HL-60 (cell line): ENCODE measurements at places on chromosomes 16 and 17.

DNA sequence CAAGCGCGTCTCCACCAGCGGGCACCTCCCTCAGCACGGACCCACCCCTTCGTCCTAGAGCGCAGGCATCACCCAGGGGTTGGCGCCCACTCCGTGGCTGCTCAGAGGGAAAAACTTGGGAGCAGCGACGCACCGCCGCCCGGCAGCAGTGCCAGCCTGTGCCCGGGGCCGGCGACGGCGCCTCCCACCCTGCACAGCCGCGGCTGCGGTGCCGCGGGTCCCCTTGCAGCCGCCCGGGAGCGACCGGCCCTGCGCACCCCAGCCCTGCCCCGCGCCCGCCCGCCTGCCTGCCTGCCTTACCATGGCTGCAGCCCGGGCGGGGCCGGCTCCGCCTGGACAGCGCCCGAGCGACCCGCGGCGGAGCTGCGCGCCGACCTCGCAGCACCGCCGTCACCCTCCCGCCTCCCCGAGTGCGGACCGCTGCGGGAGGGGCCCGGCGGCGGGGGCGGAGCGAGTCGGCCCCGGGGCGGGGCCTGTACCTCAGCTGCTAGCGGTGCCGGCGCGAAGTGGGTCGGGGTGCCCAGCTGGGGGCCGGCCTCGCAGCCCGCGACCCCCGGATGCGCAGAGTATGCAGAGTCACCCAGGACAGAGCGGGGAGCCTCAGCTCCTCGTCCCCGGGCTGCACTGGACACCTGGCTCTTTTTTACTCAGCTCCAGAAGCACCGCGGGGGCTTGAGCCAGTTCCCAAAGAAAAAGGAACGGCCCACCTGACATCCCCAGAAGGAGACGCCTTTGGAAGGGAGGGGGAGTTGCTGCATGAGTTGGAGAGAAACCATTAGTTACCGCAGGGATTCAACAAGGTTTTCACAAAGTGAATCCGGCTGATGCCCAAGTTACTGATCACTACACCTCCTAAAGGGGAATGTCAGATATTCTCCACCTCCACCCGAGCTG lies 17.5 kb upstream of the MTMR4 start:
- peak; percentile 34 for DNase-seq

DNA sequence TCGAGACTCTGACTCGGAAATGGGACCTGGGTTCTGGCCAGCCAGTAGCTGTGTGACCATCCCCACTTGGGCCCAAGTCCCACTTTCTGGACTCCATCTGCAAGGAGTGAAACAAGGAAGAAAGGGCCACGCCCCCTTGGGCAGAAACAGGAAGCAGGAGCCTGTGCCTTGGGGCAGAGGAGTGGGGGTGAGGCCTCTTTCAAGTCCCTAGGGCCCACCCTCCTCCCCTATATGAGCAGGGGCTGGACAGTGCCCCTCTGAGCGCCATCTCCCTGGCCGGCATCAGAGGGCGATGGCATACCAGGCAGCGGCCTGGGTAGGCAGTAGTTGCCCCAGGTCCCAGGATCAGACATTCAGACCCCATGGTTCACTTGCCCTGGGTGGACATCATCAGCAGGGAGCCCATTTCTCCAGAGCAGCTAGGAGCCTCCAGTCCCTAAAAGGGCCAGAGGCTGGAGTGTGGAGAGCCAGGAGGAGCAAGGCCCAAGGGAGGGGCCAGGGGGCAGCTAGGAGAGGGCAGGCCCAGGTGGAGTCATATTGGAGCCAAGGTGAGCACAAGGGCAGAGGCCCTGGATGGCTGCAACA lies 7.1 kb downstream of the BCAR1 start:
- DNase-seq: peak; percentile 18

DNA sequence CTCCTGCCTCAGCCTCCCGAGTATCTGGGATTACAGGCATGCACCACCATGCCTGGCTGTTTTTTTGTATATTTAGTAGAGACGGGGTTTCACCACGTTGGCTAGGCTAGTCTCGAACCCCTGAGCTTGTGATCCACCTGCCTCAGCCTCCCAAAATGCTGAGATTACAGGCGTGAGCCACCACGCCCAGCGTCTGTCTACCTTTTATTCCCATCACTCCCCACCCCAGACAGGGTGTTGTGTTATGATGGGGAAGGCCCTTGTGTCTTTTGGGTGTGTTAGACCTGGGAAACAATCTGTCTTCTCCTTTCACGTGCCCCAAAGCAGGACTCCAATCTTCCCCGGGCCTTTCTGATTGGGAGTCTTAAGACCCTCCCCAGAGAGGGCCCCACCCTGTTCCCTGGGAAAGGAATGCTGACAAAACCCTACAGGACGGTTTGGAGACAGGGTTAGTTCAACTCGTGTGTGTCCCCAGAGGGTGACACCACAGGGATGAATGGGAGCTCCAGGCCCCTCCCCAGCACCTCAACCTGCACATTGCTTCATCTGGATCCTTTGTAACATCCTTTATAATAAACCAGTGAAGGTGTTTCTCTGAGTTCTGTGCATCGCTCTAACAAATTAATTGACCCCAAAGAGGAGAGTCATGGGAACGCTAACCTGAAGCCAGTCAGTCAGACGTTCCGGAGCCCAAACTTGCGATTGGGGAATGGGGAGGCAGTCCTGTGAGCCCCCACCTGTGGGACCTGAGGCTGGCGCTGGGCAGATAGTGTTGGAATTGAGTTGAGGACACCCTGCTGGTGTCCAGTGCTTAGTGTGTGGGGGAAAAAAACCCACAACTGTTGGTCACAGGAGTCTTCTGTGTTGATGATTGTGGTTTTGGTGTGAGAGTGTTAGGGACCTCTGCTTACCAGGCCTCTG lies 3.2 kb upstream of the ELOB start:
- no peak for DNase-seq

DNA sequence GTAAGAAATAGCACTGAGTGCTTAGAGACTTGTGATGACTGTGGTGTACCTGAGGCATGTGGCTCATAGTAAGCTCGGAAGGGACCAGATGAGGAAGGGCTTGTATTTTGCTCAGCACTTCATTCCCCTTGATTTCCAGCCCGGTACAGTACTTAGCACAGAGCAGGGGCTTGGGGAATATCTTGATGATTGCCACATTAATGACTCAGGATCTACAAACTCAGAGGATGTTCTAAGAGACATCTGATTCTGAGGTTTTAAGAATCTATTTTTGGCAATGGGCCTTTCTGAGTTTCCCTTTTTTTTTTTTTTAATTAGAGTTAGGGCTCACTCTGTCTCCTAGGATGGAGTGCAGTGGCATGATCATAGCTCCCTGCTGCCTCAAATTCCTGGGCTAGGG lies 9.1 kb downstream of the ASPHD1 start:
- no peak for DNase-seq

DNA sequence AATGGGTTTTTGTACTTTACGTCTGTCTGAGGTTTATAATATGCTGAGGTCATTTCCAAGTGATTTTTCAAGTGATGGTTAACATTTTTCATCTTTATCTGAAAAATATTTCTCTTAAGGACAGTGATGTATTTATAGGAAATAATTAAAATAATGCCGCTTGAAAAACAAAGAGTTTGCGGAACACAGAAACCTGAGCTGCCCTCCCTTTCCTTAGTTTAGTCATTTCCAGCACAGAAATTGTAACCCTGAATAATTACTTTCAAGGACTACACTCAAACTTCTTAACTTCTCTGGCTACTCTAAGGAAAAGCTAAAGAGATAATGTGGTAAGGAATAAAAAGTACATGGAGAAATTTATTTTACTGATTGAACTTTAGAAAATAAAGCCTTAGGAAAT lies 54.6 kb downstream of the MRTFB start:
- DNase-seq: no peak

DNA sequence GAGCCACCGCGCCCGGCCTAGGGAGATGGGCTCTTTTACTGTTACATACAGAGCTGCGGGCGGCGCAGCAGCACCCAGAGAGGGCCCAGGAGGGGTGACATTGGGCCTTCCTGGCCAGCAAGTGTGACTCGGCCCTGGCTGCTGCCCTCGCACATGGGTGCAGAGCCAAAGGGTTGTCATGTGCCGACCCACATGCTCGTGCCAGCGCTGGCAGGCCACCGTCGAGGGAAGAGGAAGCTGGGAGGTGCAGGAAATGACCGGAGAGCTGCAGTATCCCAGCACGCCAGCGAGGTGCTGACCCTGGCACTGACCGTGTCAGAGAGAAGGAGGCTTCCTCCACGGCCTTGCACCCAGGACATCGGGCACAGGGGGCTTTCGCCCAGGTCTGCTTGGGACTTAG lies 8.0 kb downstream of the ENDOV start:
- DNase-seq: no peak

- DNase-seq: no peak
Observed at GRCh38 chr17:62566996-62567578, 60.4 kb upstream of the MRC2 start.

- no peak for DNase-seq
Observed at GRCh38 chr16:85602402-85603202, 10.5 kb upstream of the GSE1 start.

GRCh38 chr17:44069974-44070454 lies 521 bp upstream of the G6PC3 start:
- DNase-seq: no peak

DNA sequence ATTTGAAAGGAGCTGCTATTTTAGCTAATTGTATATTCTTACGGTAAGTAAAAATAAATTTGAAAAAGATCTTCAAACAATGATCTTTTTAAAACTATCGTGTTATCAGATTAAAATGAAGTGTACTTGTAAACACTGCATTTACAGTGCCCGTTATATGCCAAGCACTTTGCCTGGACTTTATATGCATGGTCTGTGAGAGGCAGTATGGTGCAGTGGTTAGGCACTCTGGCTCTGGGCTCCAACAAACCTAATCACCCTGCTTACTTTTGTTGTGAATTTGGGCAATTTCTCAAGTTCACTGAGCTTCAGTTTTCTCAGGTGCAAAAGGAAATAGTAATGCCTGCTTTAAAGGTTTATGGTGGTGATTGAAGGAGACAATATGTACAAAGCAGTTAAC lies 1.4 kb downstream of the PMP22 start:
- no peak for DNase-seq

GRCh38 chr17:31541559-31541958 lies 150.1 kb downstream of the RAB11FIP4 start:
- DNase-seq: peak; percentile 14

- peak; percentile 93 for DNase-seq
Observed at GRCh38 chr17:80414803-80415625, at the start of gene ENDOV. TSS of gene ENDOV (plus strand) at chr17:80415167. CDS start at chr17:80415195, 28 bp downstream.

DNA sequence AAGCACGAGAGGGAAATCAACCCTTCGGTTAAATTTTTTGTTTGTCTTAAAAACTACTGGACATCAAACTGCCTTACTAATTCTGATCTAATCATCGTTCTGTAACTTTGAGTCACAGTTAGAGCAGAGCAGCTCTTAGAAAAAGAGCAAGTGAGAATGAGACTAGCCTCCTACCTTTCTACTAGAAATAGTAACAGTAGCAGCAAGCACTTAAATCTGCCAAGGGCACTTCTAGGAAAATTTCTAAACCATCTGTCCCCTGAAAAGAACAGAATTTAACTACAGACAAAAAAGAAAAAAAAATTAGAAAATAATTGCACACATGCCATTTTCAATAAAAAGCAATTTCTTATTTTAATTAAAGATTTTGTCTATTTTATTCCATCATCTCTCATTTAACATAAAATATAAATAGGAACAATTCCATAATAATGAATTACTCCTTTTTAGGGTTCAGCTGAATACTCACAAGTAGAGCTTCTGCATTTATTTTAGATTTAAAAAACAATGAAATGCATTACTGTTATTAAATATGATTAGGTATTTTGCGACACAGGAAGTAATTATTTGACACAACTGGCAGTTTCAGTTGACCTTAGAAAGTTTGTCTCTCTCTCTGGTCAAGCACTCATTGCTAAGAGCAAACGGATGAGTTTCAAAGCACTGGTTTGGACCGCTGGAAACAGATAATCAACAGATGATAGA lies 250.8 kb upstream of the SOX9 start:
- DNase-seq: no peak

DNA sequence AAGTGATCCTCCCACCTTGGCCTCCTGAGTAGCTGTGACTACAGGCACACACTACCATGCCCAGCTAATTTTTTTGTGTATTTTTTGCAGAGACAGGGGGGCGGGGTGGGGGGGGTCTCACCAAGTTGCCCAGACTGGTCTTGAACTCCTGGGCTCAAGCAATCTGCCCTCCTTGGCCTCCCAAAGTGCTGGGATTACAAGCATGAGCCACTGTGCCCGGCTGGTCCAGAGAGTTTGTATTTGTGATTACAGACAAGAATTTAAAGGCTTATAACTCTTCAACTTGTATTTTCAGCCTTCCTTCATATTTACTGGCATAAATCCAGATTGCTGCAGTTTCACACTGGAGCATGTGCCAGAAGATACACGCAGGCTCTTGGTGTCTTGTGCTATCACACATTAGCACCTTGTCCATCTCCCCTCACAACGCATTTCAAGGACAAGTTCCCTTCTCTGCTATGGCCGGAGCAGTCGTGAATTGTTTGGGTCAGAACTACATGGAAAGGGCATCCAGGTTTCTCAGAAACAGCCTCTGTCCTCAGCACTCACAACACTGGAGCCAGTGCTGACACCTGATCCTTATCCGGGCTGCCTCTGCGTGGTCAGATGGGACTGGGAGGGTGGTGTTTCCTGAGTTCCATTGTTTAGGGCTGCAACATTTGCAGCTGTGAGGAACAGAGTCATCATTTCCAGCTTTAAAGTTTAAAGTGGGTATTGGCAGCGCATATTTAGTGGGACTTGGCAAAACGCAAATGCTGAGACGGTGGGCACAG lies 28.1 kb downstream of the WSCD1 start:
- DNase-seq: no peak

- no peak for DNase-seq
Observed at GRCh38 chr16:53708490-53708889, 4.5 kb downstream of the FTO start.

DNA sequence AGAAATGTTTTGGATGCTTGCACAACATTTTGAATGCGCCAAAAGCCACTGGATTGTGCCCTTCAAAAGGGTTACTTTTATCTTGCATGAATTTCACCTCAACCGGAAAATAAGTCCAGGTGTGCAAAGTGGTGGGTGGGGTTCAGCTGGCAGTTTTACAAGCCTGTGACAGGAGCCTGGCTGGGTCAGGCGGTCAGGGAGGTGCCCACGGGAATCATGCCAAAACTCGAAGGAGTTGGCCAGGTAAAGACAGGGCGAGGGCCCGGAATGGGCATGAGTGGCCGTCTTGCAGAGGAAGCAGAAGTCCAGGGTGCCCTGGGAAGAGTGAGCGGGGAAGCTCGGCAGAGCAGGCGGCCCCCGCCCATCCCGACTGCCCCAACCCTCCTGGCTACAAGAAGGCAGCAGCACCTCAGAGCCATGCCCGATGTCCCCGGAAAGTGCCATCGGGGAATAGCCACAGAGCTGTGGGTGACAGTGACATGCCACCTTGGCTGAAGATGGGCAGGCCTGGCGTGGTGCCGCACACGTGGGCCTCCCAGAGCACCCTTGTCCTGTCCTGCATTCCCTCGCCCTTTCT lies 19.1 kb upstream of the CACNG1 start:
- DNase-seq: no peak
